Stimulated activated naive CD4-positive, alpha-beta T cell treated with Interleukin-2 at 50 U/mL for 16 hours (primary cell): ENCODE measurements at places on chromosomes 11 and 22.

DNA sequence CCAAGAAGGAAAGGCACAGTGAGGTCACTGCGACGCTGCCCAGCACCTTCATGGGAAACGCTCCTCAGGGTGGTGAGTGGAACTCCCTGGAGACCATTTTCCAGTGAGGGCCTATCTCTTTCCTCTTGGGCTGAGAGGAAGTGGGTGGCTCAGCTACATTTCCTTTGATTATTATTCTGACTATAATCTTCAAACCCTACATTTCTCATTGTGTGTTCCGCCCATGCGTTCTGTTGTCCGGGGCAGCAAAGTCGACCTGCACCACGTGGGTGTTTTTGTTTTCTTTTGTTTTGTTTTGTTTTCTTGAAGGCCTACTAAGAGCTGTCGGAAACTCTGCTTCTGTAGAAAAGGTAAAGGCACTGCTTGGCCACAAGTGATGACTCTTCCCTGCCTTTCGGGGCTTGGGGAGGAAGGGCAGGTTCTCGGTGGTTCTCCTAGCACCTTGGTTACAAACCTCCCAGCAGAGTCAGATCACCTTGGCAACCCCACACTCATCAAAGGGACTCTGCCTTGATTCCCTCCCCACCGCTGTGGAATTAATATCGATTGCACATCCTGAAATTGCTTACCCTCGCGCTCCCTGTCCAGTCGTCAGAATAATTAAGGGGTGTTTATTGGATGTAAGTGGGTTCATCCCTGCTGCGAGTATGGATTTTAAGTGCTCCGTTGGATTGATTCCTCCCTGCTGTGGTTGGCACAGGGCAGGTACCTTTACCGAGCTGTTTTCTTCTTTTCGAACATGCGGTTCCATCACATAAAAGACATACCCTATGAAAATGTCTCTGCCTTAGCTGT is 7.3 kb downstream of the PARVB start:
- DNase-seq, result no peak

GRCh38 chr22:20774882-20775281 is 969 bp downstream of the SERPIND1 start:
- DNase-seq, result no peak

GRCh38 chr11:115360186-115360824 is 143.9 kb downstream of the CADM1 start:
- no peak for DNase-seq

- DNase-seq, result no peak
Observed at GRCh38 chr11:92861634-92862033, 107.8 kb upstream of the MTNR1B start.

GRCh38 chr11:34915136-34916014 is 804 bp downstream of the APIP start:
- peak; percentile 14 for DNase-seq

DNA sequence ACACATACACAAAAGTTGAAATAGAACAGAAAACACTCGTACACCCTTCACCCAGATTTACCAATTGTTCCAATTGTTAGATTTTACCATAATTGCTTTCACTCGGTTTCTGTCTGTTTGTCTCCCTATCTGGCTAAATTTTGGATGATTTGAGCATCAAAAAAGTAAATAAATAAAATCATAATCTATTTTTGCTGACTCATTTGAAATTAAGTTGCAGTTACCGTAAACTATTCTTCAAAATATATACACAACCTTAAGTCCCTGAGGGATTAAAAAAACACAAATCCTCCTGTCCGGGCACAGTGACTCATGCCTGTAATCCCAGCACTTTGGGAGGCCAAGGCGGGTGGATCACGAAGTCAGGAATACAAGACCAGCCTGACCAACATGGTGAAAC is 81.3 kb upstream of the SYT9 start:
- no peak for DNase-seq

- no peak for DNase-seq
Observed at GRCh38 chr22:41757502-41757901, 43.0 kb upstream of the CCDC134 start.

GRCh38 chr22:41513391-41513790 is 30.9 kb downstream of the POLR3H start:
- no peak for DNase-seq
